ENCODE measurements at places on chromosomes 6 and 20.

DNA sequence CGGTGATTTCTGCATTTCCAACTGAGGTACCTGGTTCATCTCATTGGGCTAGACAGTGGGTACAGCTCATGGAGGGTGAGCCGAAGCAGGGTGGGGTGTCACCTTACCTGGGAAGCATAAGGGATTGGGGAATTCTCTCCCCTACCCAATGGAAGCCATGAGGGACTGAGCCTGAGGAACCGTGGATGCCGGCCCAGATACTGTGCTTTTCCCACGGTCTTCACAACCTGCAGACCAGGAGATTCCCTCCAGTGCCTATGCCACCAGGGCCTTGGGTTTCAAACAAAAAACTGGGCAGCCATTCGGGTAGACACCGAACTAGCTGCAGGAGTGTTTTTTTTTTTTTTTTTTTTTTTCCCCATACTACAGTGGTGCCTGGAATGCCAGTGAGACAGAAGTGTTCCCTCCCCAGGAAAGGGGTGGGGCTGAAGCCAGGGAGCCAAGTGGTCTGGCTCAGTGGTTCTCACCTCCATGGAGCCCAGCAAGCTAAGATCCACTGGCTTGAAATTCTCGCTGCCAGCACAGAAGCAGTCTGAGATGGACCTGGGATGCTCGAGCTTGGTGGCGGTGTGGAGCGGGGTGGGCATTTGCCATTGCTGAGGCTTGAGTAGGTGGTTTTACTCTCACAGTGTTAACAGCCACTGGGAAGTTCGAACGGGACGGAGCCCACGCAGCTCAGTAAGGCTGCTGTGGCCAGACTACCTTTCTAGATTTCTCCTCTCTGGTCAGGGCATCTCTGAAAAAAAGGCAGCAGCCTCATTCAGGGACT is 416.2 kb downstream of the KHDRBS2 start:
- no peak overlapping the region for H3K4me3 ChIP-seq
- H3K27ac ChIP-seq: no peak overlapping the region
- no peaks in the 10 kb centered on the region for H3K4me1 ChIP-seq

GRCh38 chr6:40344566-40345167 is 242.5 kb downstream of the LRFN2 start:
- H3K27ac ChIP-seq: no peak overlapping the region
- H3K36me3 ChIP-seq: no peaks in the 10 kb centered on the region
- H3K4me1 ChIP-seq: peaks cover 29% of the 10 kb centered on the region
- H3K27me3 ChIP-seq: no peaks in the 10 kb centered on the region

DNA sequence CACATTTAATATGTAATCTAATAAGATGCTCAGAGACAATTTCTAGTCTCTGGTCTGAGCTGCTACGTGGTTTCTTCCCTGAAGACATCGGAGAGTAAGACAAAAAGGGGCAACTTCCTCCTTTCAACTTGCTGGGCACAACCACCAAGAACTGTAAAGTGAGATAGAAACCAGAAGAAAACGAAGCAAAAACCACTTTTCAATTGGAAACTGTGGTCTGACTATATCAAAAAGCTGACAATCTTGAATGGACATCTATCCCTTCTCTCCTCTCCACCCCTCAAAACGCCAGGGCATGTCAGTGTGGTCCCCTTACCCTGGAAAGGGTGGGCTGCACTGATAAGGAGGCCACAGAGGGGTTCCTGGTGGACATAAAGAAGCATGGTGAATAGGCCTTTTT is 269.1 kb downstream of the CD83 start:
- peaks cover 13% of the 10 kb centered on the region for H3K4me1 ChIP-seq
- no peak overlapping the region for H3K27ac ChIP-seq
- no peak for DNase-seq
- no peak overlapping the region for H3K4me3 ChIP-seq
- no peaks in the 10 kb centered on the region for H3K27me3 ChIP-seq
- H3K36me3 ChIP-seq: no peaks in the 10 kb centered on the region

DNA sequence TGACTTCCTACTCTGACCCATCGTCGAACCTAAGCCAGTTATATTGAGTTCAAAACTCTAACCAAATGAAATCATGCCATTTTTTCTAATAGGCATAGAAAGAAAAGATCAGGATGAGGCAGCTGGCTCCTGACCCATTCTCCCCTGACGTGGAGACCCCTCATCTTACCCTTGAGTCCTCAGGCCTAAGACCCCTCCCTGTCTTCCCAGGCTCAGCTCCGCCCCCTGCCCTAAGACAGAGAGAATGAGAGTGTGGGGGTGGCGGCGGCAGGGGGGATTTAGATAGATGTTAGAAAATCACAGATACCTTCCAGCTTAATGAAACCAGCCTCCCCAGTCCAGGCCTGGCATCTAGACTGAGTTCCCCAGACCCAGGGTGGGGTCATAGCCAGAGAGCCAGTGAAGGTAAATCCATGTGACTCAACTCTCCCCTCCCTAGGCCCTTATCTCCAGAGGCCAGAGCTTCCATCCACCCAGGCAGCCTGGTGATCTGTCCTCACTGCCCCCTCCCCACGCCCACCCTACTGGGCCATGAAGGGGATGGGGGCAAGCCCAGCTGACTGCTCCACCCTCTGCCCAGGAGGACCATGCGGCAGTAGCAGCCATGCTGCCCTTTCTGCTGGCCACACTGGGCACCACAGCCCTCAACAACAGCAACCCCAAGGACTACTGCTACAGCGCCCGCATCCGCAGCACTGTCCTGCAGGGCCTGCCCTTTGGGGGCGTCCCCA is 6.8 kb downstream of the TMEM63B start:
- peaks cover 9% of the 10 kb centered on the region for H3K4me1 ChIP-seq
- no peaks in the 10 kb centered on the region for H3K27me3 ChIP-seq
- no peak overlapping the region for H3K27ac ChIP-seq
- no peak for DNase-seq

DNA sequence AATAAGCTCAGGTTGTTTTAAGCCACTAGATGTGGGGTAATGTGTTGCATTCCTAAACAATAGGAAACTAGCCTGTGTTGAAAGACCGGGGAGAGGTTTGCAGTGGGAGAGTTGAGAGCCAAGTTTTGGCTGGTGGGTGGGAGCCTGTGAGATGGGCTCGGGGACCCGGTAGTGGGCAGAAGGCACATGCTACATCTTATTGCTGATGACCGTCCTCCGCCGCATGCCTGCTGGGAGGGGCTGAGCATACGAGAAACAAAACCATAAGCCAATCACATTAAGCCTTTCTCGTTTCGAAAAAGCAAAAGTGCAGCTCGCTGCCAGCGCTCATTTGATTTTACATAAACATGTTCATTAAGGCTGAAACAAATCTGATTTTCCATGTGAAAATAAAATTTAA is 57.4 kb upstream of the MPC1 start:
- DNase-seq: no peak
- H3K4me3 ChIP-seq: no peak overlapping the region
- no peaks in the 10 kb centered on the region for H3K27me3 ChIP-seq
- no peak overlapping the region for H3K27ac ChIP-seq
- peaks cover 4% of the 10 kb centered on the region for H3K36me3 ChIP-seq

GRCh38 chr6:37777272-37777834 is 42.2 kb upstream of the ZFAND3 start:
- DNase-seq: no peak
- no peak overlapping the region for H3K27ac ChIP-seq
- peaks cover 16% of the 10 kb centered on the region for H3K27me3 ChIP-seq

Data from neuronal stem cell (in vitro differentiated cells).